ENCODE measurements at places on chromosomes 2 and 18.

DNA sequence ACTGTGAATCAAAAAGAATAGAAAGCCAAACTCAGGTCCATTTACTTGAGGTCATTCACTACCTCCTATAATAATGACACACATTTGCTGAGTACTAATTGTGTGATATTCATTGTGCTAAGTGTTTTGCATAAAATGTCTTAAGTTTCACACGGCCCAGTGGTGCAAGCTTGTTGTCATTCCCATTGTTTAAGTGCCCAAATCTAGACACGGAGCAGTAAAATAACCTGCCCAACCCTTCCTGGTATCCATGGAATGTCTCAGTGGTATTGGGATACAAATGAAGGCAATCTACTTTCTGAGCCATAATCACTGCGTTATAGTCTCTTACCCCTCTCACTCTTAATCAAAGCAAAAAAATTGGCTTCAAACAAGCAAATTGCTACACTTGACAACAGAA, 233.3 kb downstream of the NCKAP5 start:
- DNase-seq: no peak

- no peak for DNase-seq
These were observed 5.3 kb downstream of the ZEB2 start for GRCh38 chr2:144514616-144515091.

DNA sequence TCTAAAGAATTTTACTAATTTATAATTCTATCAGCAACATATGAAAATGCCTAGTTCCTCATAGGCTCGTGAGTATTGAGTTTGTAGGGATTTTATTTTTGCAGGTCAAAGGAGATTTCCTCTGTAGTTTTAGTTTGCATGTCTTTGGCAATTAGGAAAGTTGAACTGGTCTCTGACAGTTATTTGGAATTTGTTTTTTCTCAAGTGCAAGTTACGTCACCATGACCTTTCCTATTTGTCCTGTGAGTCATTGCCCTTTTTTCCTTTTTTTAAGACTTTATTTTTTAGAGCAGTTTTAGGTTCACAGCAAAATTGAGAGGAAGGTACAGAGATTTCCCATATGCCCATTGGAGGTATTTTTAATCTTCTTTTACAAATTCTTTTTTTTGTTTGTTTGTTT, 29.0 kb downstream of the RAMP1 start:
- DNase-seq: no peak

DNA sequence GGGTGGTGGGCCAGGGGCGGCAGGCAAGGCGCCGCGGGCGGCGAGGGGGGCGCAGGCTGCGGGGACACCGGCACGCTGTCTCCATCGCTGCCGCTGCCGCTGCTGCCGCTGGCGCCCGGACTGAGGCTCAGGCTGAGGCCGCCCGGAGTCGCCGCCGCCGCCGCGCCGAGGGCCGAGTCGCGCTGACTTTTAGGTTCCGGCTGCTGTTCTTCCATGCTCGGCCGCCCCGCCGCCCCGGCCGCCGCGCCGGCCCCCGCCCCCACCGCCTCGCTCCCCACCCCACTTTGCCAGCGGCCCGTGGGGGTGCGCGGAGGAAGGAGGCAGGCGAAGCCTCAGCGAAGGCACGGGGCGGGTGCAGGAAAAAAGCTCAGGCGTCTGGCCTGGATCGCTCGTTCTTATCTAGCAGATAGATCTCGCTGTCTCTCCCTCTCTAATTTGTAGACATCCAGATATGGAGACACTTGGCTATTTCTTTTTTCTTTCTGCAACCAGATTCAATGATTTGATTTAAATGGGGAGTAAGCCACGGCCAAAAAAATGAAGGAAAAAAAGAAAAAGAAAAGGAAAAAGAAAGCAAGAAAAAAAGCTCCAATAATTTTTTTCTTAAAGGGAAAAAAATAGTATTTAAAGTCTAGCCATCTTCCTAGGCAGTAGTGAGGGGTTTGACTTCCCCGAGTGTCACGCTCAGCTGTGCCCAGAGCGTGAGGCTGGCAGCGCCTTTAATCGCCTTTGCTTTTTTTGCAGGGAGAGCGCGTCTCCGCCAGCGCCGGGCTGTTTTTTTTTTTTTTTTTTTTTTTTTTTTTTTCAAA, at the start of gene EN1:
EN1 (minus strand) TSS at position 696 of the 809 bp plus-strand sequence; CDS start at position 215, 481 bp downstream.
- no peak for DNase-seq

- no peak for DNase-seq
These were observed 61.8 kb downstream of the NEDD4L start for GRCh38 chr18:58105888-58106260.

DNA sequence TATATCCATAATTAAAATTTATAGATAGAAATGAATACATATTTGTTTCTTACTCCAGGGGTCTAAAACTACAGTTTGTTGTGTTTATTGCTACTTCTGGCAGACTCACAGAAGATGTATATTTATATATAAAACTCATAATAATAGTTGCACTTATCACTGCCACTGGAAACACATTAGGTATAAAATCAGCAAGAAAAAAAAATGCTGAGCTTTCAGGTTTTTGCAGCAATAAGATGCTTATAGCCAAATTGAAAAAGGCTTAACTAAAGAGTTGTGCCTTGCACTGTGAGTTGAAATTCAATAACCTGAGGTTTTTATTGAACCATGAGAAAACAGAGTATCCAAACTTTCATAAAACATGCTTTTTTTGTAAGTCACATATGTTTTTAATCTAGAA, 623.9 kb upstream of the CRIM1 start:
- no peak for DNase-seq

GRCh38 chr2:57886161-57886786, 160.3 kb upstream of the VRK2 start:
- no peak for DNase-seq

GRCh38 chr2:158650646-158651357, 144.3 kb upstream of the DAPL1 start:
- DNase-seq: no peak

DNA sequence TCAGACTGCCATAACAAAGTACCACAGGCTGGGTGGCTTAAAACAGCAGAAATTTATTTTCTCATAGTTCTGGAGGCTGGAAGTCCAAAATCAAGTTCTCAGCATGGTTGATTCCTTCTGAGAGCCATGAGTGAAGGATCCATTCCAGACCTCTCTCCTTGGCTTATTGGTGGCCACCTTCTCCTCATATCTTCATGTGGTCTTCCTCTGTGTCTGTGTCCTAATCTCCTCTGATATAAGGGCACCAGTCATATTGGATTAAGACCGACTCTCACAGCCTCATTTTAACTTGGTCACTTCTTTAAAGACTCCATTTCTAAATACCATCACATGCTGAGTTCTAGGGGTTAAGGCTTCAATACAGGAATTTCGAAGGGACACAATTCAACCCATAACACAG, 65.1 kb downstream of the CFAP221 start:
- DNase-seq: no peak

GRCh38 chr2:193584522-193584938, 1389.8 kb upstream of the TMEFF2 start:
- DNase-seq: no peak

GRCh38 chr2:240925568-240926515, 19.7 kb downstream of the CROCC2 start:
- no peak for DNase-seq

DNA sequence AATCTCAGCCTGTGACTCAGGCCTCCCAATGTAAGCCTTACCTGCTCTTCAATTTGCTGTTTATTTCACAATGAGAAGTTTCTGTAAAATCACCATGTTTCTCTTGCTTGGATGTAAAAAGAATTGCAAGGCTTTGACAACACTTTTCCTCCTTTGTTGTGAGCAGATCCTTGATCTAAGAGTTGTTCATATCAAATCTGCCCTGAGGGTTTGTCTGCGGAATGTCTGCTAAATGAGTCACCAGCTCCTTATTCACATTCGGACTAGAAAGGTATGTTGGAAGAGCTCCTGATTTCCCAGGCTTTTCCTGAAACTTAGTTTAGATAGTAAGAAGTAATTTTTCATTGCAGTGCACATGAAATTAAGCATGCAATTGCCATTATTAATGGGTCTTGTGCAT, 268.2 kb upstream of the TCF4 start:
- DNase-seq: no peak

- no peak for DNase-seq
These were observed 166.6 kb downstream of the TNS1 start for GRCh38 chr2:217835931-217836891.

DNA sequence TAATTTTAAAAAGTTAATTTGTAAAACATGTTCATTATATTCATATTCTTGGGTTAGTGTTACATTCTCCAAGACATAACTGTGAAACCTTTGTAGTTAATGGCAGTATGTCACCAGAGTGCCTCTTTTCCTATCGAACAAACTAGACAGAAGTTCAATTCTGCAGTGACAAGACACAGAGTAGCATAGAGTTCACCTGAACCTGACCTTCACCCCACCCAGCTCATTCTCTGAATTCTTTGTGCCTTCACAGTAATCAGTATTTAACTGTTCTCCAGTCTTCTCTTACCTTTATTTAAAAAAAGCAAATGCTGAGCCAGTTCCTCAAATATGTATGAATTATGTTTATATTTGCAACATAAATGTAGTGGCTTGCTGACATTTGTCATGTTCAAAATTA, 52.9 kb upstream of the CHMP1B start:
- DNase-seq: no peak

GRCh38 chr18:26457611-26458353, 90.6 kb downstream of the KCTD1 start:
- no peak for DNase-seq

- no peak for DNase-seq
These were observed 95.7 kb upstream of the RASGRP3 start for GRCh38 chr2:33380719-33381118.

- no peak for DNase-seq
These were observed 72.1 kb upstream of the DSG1 start for GRCh38 chr18:31245820-31246219.

GRCh38 chr2:9582624-9583023, 27.0 kb upstream of the ADAM17 start:
- DNase-seq: no peak

GRCh38 chr2:66667301-66667700, 232.4 kb downstream of the MEIS1 start:
- DNase-seq: no peak

DNA sequence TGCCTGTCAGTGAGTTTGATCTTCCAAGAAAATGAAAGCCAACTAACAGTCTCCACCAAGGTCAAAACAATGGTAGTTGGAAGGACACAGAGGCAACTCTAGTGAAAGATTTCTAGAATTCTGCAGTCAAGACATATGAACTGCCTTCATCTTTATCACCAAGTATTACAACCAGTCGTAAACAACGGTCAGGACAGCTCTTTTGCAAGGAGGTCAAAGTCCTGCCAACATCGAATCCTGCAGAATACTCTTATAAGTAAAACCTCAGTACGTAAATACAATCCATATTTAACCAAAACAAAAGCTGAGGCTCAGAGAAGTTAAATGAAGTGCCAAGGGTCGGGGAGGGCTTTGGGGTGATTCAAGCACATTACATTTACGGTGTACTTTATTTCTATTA, 3.1 kb downstream of the FEZ2 start:
- DNase-seq: no peak

DNA sequence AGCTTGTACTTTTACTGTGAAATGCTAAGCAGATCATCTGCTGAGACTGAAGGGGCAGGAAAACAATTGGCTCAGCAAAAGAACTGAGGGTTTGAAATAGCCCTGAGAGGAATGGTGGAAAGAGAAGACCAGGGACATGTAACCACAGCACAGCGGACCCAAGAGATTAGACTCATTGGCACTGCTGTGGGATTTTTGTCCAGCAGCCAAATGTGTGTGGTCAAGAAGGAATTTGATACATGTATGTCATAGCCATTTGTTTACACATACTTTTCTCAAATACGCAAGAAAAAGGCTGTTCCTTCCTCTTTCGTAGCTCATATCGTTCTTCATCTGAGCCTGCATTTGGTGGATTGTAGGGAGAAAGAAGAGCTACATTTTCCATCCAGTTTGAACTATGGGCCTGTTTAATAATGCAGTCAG, 73.8 kb downstream of the TRABD2A start:
- DNase-seq: no peak

GRCh38 chr2:207133458-207133819, 32.3 kb downstream of the KLF7 start:
- no peak for DNase-seq

DNA sequence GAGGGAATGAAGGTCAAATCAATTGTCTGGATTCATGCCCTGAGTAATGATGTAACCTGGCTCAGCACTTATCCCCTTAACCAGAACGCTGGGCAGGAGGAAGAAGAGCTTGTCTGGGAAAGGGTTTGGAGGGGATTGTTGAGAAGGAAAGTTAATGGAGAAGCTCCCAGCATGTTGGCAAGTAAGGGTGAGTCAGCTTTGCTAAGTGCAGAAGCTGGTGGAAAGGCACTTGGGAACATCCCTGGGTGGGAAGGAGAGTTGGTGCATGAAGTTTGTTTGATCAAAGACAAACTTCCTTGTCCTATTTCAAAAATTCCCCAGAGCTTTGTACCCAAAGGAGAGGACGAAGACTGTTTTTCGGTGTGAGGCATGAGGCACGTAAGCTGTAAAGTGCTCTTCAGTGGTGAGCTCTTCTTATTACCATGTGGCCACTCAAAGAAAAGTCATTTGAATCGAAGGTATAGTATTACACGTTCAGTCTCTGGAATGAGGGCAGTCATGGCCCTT, 17.6 kb upstream of the DAW1 start:
- no peak for DNase-seq

DNA sequence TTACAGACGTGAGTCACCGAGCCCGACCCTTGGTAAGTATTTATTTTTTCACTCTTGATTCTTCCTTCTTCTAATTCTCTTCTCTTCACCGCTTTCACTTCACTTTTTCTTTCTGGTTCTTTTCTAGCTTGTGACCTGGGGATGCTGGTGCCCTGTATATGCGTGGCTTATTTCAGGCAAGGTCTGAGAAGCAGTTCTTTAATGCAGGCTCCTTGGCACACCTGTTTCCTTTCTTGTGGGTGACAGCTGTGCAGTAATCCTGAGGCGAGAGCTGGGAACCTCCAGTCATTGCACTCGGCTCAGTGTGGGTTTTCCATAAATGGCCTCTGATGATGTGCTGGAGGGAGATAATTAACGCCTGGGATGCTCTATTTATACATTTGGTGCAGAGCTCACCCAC, 193.8 kb downstream of the TSN start:
- no peak for DNase-seq

- DNase-seq: no peak
These were observed 235.0 kb upstream of the NT5C1B start for GRCh38 chr2:18824325-18824790.

Measured in activated CD4-positive, CD25-positive, alpha-beta regulatory T cell (primary cell).